ENCODE measurements at places on chromosomes 4 and X.

DNA sequence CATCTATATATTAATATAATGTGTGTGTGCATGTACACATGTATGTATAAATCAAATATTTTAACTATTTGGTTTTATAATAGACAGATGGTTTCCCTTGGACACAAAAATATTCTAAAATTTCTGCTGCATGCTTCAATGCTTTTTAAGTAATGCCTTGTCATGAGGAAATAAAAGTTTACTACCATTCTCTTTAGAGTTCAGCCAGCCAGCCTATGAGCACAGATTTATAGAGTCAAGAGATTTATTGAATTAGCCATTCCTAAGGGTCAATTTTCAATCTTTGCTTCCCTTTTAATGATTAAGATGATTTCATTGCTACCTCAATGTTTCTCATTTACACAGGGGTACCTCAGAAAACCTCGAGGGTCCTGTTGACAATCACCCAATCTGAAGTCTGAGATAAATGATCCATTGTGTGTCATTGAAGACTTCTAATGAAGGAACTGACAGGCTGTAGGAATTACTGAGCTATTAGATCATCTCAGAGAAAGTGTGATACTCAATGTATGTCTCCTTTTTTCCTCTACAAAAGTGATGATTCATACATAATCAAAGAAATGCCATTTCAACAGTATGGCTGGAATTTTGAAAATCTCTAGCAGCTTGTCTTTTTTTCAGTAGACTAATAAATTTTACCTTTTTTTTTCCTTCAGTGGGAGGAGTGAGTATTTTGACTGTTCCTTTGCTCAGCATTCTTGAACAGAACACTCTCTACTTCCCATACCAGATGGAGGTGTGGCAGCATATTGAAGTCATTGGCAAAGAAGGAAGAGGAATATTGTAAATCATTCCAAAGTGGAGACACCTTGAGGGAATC lies 222.6 kb upstream of the PCDH18 start:
- DNase-seq = no peak
- H3K27me3 ChIP-seq = no peaks in the 10 kb centered on the region
- H3K4me1 ChIP-seq = no peaks in the 10 kb centered on the region

DNA sequence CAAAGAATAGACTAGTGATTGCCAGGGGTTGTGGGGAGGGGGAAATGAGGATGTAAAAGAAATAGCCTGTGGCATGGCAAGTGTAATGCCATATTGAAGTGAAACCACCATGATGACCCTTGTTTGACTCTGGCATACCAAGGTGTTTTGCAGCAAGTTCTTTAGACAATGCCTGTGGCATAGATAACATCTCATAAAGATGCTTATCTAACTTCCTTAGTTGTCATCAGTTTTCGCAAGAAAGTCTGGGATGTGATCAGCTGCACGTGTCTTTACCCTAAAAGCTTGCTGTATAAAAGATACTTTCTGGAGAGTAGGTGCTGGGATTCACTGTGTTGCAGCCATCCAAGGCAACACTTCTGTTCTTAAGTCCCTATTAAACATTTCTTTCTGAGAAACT lies 176.1 kb upstream of the MAGEB16 start:
- no peaks in the 10 kb centered on the region for H3K4me1 ChIP-seq
- DNase-seq = no peak

- no peak overlapping the region for H3K4me3 ChIP-seq
- DNase-seq = no peak
- no peaks in the 10 kb centered on the region for H3K36me3 ChIP-seq
- H3K27me3 ChIP-seq = no peaks in the 10 kb centered on the region
- H3K4me1 ChIP-seq = peaks cover 11% of the 10 kb centered on the region
- no peak overlapping the region for H3K27ac ChIP-seq
These were observed 87.1 kb upstream of the USP9X start for GRCh38 chrX:40998123-40998522.

- H3K27ac ChIP-seq = no peak overlapping the region
- H3K36me3 ChIP-seq = no peaks in the 10 kb centered on the region
- DNase-seq = no peak
- peaks cover 26% of the 10 kb centered on the region for H3K4me1 ChIP-seq
- no peak overlapping the region for H3K4me3 ChIP-seq
These were observed 8.1 kb downstream of the ACSL1 start for GRCh38 chr4:184817494-184818215.

DNA sequence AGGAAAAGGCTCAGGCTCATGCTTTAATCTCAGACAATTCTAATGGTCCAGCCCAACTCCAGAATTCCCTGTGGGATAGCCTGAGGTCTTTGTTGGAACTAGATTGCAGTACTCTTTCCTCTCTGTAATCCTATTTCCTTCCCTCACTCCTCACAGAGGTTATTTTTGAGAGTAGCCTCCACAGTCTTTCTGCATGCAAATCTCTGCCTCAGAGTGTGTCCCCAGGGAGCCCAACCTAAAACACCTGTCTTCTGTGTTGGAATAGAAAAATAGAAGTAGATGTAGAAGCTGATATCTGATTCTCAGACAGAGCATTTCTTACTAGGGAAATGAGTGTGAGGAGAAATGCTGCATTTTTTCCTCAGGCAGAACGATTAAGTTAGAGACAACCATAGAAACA lies 915.5 kb upstream of the EPHA5 start:
- no peak overlapping the region for H3K4me3 ChIP-seq
- no peak for DNase-seq
- H3K4me1 ChIP-seq = no peaks in the 10 kb centered on the region
- no peak overlapping the region for H3K27ac ChIP-seq

Measured in progenitor cell of endocrine pancreas (in vitro differentiated cells).